ENCODE measurements at places on chromosomes 12 and 14. TPM values are rescaled to one million over a fixed set of nuclear protein-coding genes. Genes with fewer than 3 reads are reported as not detected.

The KRT6B gene
- not detected for total RNA-seq

The HOXC9 gene
- total RNA-seq: not detected

- no peak for DNase-seq
These were observed 131.3 kb upstream of the HIF1A start for GRCh38 chr14:61563880-61564617.

DNA sequence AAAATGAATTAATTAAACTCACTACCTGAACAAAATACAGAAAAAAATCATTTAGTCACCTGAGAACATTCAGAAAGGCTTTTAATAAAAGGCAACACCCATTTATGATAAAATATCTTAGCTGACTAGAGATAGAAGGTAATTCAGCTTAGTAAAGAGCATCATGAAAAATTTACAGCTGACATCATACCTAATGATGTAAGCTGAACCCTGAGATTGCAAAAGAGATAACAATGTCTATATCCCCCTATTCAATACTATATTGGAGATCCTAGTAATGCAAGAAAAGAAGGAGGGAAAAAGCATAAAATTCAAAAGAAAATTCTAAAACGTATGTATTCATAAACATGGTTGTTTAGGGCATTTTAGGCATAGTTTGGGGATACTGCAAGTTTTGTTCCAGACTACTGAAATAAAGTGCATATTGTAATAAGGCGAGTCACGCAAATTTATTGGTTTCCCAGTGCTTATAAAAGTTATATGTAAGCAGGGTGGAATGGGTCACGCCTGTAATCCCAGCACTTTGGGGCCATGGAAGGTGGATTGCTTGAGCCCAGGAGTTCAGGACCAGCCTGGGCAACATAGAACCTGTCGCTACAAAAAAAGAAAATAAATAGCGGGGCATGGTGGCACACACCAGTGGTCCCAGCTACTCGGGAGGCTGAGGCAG lies 292.0 kb downstream of the FBXL14 start:
- DNase-seq: no peak

DNA sequence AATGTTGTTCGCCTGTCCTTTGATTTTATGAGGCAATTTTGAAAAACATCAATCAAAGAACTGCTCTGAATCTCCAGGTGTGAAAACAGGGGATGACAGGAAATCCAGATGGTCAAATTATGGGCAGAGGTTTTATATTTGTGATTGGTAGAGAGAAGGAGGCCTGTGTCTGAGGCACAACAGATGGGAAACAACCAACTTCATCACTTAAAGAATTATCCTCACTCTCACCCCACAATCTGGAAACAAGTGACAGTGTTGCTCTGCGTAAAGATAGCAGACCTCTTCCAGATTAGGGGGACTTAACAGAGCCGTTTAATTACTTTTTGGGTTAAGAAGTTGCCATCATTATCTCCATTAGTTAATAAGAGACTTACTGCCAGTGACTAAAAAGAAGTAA lies 64.1 kb upstream of the EGLN3 start:
- DNase-seq: no peak

DNA sequence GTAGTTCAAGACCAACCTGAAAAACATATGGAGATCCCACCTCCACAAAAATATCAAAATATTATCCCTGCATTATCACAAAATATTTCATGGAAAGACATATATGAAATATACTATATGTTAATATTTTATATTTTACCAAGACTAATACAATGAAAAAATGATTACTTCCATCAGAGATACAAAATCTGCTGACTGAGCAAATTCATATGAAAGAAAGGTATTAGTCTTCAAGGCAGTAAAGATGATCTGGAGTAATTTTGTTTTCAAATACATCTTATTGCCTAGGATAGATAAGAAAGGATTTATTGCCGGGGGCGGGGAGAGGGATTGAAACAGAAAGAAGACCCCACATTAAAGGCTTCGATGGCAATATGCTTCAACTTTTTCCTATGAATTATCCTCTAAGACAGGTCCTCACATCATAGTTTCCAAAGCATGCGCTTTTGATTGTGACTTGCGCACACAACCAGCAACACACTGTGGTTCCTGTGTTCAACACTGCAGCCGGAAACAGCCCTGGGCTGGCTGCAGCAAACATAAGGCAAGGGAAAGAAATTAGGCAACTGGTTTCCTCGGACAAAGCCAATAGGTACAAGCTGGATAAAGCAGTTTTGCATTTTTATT lies 83.2 kb downstream of the SPPL3 start:
- DNase-seq: peak; percentile 7

DNA sequence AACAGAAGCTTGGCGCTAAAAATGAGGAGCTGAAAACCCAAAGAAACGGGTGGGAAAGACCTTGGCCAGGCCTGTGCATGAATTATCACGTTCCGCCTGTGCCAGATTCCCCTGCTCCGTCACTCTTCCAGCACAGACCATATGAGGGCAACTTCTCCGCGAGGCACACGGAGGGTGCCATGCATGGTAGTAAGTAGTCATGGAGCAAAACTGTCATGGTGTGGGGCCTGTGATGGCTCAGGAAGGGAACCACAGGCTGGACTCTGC lies 148.2 kb downstream of the ANO2 start:
- DNase-seq: no peak

GRCh38 chr14:29089849-29090248 lies 323.3 kb downstream of the FOXG1 start:
- no peak for DNase-seq
